ENCODE measurements at places on chromosomes 6 and 20.

GRCh38 chr20:54649511-54649962, 174.1 kb downstream of the DOK5 start:
- DNase-seq = peak; percentile 88

DNA sequence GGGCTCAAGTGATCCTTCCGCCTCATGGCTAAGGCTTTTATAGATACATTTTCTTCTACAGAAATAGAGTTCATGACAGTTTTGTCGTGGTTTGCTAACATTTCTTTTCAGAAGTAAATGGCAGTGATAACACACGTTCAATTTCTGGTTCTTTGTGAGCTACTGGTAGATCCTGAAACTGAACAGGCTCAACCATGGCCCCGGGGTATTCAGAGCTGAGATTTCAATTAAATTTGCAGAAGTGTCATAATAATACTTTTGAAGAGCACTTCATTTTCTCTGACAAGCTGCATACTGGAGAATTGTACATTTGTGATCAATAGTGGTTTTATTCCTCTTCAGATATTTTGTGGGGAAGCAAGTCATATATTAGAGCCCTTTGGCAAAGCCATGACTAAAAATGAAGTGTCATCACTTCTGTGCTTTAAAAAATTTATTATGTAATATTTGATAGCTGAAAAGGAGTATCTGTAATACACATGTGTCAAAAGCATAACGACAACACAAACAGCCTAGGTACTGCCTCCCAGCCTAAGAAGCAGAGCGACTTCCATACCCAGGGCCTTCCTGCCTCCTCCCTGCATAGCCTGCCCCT, 84.3 kb upstream of the SCP2D1 start:
- DNase-seq = no peak

GRCh38 chr20:3446779-3447178, 24.0 kb upstream of the ATRN start:
- DNase-seq = no peak

- DNase-seq = no peak
These were observed 920.2 kb downstream of the GRIK2 start for GRCh38 chr6:102313699-102314098.

GRCh38 chr6:159059885-159060506, 15.2 kb upstream of the TAGAP start:
- DNase-seq = no peak

DNA sequence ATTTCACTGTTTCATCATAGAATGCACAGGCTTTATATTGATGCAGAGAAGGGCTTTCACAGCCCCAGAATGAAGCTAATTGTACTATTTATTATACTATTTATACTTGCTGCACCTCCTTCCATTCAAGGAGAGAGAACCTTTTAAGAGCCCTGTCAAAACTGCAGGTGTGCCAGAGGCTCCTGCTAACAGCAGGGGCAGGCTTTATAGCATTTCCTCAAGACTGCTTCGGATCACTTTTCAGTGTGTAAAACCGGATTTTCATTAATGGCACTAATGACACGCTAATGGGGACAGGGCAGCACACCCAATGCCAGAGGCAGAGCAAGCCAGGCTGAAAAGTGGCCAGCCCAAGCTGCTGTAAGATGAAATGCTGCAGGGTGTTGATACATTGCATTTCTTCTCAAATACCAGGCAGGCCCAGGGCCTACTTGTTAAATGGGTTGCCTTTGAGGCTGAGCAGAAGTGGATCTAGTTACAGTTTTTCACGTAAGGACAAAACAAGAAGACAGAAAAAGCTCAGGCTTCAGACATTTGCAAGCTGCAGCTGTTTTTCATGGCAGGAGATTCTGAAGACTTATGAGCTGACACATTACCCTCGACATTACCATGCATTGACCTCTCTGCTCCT, 487.7 kb upstream of the BTBD3 start:
- no peak for DNase-seq

DNA sequence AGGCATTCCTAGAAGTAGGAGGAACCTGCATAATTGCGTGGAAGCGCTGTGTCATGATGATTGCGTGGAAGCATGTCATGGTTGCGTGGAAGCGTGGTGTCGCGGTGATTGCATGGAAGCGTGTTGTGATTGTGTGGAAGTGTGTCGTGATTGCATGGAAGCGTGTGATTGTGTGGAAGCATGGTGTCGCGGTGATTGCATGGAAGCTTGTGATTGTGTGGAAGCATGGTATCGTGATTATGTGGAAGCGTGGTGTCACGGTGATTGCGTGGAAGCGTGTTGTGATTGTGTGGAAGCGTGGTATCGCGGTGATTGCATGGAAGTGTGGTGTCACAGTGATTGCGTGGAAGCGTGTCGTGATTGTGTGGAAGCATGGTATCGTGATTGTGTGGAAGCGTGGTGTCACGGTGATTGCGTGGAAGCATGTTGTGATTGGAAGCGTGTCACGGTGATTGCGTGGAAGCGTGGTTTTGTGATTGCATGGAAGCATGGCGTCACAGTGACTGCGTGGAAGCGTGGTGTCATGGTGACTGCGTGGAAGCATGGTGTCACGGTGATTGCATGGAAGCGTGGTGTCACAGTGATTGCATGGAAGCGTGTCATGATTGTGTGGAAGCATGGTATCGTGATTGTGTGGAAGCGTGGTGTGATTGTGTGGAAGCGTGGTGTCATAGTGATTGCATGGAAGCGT, 145.9 kb downstream of the TAF4 start:
- DNase-seq = no peak

DNA sequence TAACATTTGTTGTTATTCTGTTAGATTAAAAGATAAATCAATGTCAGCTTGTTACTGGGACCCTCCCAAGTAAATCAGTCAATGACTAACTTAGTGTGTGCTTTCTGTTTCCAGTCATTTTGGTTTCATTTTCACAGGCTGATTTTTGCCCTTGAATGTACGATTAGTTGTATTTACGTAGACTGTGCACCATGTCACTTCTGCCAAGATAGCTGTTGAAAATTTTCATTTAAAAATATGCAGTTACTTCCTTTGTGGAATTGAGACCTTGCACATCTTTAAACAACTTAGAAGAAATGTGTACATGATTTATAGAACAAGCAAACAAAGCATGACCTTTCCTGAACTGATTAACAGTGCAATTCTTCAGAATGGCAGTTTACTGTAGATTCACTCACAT, 944.8 kb upstream of the CITED2 start:
- no peak for DNase-seq

Measured in head of caudate nucleus (tissue), 42 donors.